ENCODE measurements at places on chromosomes 6 and 20.

- DNase-seq: no peak
Observed at GRCh38 chr6:25576919-25577318, 75.1 kb upstream of the SCGN start.

- no peak for DNase-seq
Observed at GRCh38 chr6:124203101-124203811, 399.6 kb downstream of the NKAIN2 start.

- DNase-seq: no peak
Observed at GRCh38 chr6:11228935-11229654, 3.4 kb downstream of the NEDD9 start.

- no peak for DNase-seq
Observed at GRCh38 chr20:45985573-45985972, 13.6 kb upstream of the ZNF335 start.

DNA sequence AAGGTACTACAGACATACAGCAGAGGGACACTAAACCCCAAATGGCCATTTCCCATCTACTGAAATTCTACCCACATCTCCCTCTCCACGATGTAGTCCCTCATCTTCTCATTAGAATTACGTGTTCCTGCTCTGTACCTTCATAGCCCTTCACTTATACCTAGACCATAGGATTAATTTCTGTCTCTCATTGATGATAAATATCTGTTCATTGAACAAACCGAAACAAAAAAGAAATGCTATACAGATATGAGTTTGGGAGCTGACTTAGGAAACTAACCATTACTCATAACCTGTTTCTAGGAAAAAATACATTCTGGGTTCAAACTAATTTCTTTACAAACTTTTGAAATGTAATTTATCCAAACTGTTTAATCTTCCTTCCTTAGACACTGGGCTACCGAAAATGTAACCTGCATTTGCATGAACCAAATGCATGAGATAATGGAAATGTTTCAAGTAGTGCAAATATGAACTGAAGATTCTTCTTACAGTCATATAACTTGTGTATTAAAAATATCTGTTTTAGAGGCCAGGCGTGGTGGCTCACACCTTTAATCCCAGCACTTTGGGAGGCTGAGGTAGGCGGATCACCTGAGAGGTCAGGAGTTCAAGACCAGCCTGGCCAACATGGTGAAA is 85.3 kb downstream of the GJA10 start:
- no peak for DNase-seq

Measured in stimulated activated CD4-positive, alpha-beta T cell treated with anti-CD3 and anti-CD28 coated beads, Interleukin-1b, Interleukin-23, amount 100 ng/mL, for 48 hours (primary cell).